Cortex of kidney (tissue), 1 donor: ENCODE measurements at places on chromosomes 3 and 15.

DNA sequence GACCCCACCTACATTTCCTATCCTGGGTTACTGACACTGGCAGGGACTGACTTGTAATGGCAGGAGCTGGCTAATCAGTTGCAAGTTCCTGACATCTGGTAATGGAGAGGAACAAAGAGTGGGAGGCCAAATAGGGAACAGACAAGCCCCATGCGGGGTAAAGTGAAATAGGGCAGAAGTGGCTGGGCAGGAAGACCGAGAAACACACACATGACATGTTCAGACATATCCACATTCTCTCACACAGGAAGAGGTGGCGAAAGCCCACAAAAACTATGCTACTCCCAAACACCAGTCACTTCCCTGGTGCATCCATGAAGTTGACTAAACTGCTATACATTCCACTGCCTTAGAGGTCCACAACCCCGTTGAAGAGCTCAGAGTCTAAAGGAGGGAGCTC lies 394.1 kb upstream of the TBL1XR1 start:
- DNase-seq: no peak

GRCh38 chr3:141485641-141486495 lies 959 bp upstream of the RASA2 start:
- DNase-seq: no peak

- DNase-seq: no peak
Measured at GRCh38 chr3:45659661-45660566, 29.3 kb upstream of the SACM1L start.

DNA sequence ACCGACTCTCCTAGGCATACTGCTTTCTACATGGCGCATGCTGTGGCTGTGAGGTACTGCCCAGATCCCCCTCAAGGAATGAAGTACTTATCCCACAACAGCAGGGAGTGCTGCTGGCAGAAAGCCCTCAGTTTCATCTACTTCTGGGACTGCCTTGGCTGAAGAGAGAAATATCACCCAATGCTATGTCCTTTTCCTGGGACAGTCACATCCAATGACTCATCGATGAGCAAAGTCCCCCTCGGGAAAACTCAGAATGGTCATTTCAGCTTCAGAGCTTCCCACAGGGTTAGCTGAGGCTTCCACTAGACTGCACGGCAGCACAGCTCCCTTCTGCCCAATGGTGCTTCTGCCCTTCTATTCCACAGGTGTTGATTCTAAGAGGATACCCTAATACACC lies 3.6 kb upstream of the NMD3 start:
- DNase-seq: no peak

DNA sequence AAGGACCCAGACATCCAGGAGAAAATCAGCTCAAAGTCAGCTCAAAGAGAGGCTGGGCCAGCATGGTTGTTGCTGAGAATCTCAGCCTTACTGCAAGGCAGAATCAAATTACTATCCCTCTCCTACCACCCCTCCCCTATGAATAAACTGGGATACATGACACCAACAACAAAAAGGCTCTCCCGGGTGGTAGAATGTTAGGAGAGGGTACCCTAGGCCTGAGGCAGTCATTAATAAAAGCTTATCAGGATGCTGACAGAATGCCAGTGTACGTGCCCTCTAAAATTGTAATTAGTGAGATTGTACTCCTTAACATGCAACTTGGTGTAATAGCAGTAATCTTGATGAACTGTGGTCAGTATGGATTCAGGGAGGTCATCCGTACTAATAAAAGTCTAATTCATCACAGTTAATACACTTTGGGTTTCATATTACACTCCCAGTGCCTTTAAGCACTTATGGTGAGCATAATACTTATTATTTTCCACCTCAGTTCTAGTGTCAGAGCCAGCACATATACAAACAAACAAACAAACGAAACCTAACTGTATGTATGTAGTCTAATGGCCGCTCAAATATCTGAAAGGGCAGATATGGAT lies 76.5 kb downstream of the B3GALNT1 start:
- no peak for DNase-seq

- no peak for DNase-seq
Measured at GRCh38 chr3:52860424-52860768, 25.6 kb upstream of the MUSTN1 start.

- DNase-seq: no peak
Measured at GRCh38 chr3:15982667-15983196, 185.0 kb upstream of the ANKRD28 start.

DNA sequence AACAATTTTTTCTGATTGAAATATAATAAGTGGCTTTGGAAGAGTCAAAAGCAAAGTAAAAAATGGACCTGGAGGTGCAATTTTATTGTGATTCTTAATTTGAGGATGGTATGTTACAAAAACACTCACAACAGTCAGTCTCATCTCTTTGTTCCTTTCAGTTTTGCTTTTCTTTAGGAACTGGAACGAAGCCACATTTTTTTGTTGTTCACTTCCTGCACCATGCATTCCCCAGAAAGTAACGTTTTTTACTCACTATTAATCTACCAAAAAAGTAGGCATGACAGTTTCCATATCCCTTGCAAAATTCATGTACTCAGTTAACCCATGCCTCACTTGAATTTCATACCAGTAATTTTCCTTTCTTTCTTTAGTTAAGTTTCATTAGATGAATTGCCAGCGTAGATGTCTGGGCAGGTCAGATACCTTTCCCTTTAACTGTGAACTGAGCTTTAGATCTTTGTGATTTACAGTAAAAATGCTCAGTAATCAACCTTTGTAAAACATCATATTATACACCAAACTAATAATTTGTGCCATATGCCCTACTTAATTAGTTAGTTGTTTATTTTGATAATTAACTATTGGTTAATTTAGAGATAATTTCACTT lies 384.3 kb downstream of the ROBO1 start:
- no peak for DNase-seq

GRCh38 chr3:61518590-61518989 lies 42.8 kb upstream of the PTPRG start:
- DNase-seq: no peak

DNA sequence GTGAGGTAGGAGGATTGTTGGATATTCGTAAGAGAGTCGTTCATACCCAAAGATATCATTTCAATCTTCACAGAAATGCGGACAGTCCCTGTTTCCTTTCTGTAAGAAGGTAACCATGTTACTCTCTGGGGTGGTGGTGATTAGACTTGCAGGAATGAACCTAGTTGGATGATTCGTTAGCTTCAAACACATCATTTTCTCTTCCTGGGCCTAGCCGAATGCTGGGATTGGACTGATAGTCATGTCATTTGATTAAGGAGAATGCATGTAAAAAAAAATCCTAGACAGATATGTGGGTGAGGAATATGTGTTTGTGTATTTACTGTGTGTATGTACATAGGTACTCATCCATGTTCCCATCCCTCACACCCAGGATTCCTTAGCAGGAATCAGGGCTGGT lies 12.4 kb downstream of the SLCO3A1 start:
- DNase-seq: no peak

- DNase-seq: no peak
Measured at GRCh38 chr15:31267161-31268107, 59.2 kb upstream of the KLF13 start.

DNA sequence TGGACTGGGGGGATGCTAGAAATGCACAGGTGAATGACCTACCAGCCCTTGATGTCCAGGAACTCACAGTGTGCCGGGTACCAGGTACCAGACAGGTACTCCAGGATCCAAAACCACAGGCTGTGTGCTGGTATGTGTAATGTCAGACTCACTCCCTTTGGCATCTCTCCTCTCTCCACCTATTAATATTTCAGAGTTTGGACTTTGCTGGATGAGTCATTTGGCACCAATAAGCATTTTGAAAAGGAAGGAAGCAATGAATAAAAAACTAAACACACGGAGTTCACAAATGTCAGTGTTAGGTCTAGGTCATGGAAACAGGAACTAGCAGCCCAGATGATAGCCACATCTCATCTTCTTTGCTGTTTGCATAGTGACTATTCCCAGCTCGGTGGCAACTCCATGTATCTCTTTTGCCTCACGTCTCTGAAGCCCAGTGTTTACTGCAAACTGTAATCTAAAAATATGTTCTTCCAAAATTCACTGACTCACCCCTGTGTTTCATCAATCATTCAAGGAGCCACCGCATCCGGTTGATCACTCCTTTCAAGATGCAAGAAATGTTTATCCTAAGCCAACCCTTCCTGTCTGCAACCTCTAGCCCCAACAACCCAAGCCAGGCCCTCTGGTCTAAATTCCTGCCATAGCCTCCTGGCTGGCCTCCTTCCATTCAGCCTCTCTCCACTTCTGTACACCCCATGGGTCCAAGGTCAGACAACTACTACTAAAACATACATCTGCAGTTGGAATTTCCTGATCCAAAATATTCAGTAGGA lies 8.4 kb downstream of the ITGB5 start:
- no peak for DNase-seq

GRCh38 chr15:70060993-70061305 lies 36.8 kb downstream of the TLE3 start:
- DNase-seq: no peak

DNA sequence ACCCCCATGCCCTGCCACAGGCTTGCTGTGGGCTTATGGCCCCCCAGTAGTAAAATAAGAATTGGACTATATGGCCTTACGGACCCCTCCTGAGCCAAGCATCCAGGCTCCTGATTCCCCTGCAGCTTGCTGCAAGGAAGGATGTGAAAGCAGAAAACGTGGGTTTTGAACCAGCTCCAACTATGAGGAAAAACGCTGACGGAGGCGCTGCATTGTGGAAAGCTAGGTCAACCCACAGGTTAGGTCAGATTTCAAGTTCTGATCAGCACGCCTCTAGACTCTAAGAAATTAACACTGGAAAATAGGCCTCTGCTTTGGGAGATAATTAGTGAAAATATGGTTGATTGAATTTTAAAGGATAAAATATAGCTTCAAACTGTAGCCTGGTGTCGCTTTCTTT lies 195.4 kb upstream of the HES1 start:
- no peak for DNase-seq

- no peak for DNase-seq
Measured at GRCh38 chr3:115436767-115437301, 186.5 kb upstream of the GAP43 start.

DNA sequence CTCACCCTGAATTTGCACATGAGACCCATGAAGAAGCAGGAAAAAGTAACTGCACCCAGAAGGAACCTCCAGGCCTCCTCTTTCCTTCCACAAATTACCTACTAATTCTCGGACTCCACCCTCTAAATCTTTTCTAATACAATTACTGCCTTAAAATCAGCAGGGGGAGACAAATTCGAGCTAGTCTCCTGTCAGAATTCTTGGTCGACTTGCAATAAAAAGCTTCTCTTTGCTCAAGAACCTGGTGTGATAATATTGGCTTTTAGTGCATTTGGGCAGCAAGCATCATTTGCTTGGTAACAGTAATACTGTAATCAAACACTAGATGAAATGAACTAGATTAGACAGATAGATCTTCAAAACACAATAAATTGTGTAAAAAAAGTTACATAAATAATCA lies 281.9 kb downstream of the RAP2B start:
- DNase-seq: no peak

DNA sequence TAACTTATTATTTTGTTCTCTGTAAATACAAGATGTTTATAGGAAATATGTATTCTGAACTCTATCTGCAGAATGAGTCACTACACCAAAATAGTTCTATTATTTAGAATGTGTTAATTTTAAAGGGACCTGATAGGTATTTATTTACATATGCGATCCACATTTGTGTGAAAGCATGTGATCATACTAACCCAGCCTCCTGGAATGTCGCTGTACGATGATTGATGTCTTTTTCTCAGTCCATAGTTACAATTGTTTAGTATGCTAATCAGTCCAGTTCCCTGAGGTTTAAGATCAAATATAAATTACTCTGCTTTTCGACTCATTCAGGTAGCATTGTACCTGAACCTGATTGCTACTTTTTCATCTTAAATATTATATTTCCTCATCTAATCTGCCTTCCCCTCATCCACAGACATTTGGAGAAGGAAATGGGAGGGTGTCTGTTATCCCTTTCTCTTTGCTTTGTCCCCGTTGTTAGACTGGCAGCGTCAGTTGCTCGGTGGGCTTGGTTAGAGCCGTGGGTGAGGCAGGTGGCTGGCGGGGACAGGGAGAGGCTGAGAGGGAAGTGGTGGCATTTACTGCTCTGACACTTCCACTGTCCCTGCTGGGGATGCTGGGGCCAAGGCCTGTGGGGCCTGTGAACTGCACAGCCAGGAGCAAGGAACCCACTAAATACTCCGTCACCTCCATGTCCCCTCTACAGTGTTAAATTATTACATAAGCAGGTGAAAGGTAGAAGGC lies 27.8 kb upstream of the NR2E3 start:
- DNase-seq: no peak

DNA sequence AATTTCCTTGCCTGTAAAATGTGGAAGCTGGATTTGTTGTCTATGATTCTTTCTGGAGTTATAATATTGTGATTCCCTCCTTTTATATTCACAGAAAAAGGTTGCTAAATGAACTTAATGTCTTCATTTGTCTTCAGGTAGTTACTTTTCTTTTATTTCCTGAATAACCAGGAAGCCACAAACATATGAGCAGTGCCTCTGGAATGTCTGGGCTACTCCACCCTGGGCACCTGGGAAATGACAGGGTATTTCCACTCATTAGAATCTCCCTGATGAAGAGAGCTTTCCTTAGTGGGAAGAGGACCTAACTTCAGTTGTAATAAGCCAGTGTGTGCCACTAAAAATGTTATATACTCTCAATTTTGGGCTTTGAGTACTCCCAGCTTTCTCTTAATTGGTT lies 3.8 kb upstream of the SLMAP start:
- no peak for DNase-seq

DNA sequence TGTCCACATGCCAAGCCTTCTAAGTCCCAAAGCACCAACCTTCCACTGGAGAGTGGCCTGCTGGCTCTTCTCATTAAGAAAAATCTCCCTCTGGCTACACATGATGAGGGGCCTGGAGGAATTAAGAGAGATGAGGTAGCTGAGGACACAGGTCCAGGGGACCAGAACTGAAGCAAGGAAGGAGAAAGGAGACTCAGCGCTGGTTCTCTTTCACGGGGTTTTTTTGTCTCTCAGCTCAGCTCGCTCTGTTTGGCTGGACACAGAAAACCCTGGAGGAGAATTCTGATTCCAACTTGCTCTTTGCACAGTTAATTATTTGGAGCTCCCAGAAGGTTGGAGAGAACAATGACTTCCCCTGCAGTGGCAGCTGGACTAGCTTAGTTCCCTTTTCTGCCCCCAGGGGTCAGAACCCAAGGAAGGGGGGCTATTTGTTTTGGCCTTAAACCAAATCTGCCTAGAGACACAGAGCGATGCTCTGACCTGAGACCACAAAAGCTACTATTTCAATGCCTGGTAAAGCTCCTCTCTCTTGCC lies 507.6 kb downstream of the FHIT start:
- no peak for DNase-seq

GRCh38 chr3:124419303-124419702 lies 310.9 kb upstream of the UMPS start:
- DNase-seq: no peak

GRCh38 chr15:39785139-39785538 lies 2.5 kb upstream of the FSIP1 start:
- no peak for DNase-seq

DNA sequence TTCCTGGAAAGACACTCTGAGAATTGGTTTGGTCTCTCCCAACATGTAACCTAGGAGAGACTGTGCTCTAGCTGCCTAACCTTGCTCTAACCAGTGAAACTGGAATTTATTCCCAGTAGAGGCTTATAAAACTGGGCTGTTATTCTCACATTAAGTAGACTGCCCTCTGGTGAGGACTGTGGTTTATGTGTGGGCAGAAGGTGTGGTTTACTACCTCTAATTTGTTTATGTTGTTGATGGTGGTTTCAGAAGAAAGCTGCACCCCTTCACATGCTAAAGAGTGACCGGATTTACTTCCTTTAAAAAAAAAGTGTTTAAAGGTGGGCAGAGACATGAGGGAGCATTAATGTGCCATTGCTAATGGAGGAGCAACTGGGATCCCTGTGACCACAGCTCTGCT lies 273.2 kb downstream of the MECOM start:
- DNase-seq: no peak

- DNase-seq: no peak
Measured at GRCh38 chr15:39649757-39650156, 68.9 kb downstream of the THBS1 start.
